ENCODE measurements at places on chromosomes 1 and 21.

DNA sequence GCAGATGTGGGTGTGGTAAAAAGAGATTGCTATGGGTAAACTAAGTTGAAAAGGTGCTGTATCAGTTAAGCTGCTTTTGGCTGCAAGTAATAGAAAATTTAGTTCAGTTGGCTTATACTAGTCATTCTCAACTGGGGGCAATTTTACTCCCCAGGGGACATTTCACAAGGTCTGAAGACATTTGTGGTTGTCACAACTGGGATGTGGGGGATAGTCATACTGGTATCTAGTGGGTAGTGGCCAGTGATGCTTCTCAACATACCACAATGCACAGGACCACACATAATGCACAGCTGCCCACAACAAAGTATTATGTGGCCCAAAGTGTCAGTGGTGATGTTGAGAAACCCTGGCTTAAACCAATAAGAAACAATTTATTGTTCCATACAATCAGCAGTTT is 31.4 kb downstream of the SERTAD4 start:
- no peak for DNase-seq

- DNase-seq: no peak
These were observed 101.5 kb upstream of the TLR5 start for GRCh38 chr1:223244366-223245103.

DNA sequence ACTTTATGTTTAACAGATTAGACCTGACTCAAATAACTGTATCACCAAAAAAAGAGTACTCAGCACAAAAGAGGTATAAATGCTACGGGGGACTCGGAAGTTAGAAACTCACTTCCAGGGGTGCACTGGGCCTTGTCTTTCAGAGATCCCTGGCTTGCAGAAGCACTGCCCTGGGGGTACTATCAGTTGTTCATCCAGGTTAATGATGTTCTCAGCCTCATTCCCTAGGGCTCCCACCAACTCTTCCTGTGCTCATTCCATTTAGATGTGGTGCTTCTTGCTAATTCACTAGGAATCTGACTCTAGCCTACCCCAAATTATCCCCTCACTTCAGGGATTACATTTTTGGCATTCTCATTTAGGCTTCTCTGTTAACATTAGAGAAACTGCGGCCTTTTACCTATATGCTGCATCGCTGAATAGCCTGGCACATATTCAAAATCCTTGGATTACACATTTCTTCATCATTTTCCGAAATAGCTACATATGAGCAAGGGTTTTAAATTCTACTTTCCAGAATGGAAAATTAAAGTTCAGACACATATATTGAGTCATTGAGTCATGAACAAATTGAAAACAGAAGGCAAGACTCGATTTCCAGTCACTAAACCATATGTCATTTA is 338.5 kb downstream of the KCTD3 start:
- DNase-seq: no peak

DNA sequence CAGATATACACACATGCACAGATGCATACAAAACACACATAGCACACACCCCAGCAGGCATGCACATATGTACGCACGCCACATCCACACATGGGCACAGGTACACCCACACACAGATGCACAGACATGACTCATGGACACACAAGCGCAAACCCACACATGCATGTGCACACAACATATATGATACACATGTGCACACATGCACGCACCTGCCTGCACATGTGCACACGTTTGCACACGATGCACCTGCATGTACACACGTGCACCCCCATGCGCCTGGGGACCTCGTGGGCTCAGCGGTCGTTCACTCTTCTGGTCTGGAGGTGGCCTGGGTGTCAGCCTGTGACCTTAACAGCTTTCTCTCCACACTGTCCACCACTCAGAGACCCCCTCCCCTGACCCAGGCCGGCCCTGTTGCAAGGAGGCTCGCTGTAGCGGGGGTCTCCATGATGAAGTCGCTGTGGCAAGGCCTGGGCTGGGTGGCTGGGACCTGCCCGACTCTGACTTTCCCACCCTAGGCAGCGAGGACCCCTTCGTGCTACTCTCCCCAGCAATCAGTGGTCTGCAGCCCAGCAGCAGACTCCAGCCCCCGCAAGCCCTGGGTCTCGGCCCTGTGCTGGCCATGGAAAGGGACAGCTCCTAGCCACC is 92.1 kb upstream of the TTC34 start:
- no peak for DNase-seq

- DNase-seq: no peak
These were observed 23.8 kb upstream of the COL18A1 start for GRCh38 chr21:45381036-45381787.
